ENCODE measurements at places on chromosomes 4 and X.

- DNase-seq: no peak
These were observed 107.9 kb downstream of the PTTG2 start for GRCh38 chr4:38068107-38068506.

DNA sequence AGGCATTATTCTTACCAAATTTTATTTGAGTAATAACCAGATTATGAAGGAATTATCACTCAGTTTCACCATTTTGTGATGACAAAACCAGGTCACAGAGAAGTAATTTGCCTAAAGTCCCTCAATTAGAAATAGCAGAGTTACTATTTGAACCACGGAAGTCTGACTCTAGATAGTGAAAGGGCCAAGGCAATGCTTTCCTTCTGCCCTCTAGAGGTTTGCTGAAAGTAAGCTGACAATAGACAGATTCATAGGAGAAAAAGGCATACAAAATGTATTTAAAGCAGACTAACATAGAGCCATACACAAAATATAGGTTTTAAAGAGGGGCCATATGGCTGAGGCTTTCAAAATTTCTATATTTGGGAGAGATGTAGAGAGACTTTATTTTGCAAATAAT lies 43.1 kb downstream of the CXXC4 start:
- peak; percentile 14 for DNase-seq

DNA sequence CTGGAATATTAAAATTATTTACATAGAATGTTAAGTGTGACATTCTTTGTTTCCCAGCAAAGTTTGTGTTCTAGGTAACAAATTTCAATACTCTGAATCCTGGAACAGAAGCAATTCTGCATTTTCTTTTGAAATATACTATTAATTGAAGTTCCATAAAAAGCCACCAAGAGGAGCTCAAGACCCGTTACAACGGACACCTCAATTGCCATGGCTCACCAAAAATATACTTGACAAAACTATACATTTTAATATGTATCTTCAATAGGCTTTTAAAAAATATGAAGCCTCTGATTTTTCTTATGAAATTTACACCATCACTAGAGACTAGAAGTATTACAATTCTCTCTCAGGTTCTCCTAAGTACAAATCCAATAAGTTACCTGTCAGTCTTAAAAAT lies 111.4 kb downstream of the NYX start:
- DNase-seq: peak; percentile 55

- no peak for DNase-seq
These were observed 60.7 kb upstream of the PGM2 start for GRCh38 chr4:37765741-37766140.

DNA sequence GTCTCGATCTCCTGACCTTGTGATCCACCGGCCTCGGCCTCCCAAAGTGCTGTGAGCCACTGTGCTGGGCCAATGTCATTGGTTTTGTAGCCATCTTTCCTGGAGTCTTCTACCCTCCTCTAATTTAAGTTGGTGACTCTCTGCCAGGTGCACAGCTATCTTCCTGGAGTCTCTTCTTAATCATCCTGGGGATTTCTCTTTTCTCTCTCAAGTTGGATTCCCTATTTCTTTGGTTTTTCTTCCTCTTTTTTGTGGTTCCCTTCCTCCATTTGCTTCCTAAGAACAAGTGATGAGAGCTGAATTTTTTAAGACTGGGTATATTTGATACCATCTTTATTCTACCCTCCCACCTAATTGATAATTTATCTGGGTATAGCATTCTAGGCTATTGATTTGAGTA lies 113.8 kb downstream of the SYNPO2 start:
- DNase-seq: no peak

DNA sequence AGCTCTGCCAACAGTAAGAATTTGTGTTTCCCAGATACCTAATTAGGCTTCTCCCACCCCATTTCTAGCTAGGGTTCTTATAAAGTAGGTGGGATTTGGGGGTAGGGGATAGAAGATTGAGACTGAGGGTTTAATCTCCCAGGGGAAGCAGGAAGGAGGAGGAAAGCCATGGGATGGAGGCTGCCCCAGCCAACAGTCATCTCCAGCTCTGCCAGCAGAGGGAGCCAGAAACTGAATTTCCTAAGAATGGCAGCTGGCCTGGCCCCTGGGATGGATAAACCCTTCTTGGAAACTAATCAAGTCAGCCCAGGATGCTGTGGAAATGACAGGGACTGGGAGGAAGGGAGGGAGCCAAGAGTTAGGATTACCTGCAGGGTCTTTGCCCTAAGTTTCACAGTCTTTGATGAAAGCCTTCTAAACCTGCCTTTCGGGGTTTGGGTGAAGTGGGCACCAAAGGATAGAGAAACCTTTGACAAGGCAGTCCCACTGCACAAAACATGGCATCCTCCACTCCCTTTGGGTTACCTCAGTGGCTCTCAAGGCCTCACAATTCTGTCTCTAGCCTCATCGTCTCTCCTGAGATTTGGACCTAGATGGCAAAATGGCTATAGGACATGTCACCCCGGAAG lies 6.7 kb upstream of the ERCC6L start:
- peak; percentile 75 for DNase-seq

DNA sequence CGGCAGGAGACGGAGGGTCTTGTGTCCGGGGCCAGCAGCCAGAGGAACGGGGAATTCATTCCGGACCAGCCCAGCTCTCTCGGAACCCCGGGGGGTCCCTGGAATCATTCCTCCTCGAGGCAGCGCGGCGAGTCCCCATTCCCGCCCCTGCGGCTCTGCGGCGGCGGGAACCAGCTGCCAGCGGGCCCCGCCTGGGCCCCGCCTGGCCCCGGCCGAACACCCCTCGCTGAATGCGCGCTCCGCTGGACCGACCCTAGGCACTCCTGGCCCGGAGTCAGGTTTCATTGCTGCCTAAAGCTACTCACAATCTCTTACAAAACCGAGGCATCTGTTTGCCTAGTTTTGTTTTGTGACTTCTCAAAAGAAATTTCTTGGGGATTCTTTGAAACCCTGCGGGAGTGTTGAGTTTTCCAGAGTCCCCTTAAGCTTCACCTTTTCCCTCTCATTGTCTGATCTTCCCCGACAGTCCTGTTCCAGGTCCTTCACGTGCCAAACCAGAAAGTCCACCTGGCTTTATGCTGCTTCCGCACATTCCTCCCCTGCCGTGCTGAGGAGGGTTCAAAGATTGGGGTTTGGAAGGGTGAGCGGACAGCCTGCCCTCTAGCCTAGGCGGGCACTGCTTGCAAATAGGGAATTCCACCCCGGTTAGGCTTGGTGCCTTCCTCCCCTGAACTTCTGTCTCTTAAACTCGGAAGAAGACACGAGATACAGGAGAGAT lies 789 bp downstream of the ARHGAP10 start:
- peak; percentile 35 for DNase-seq

- DNase-seq: no peak
These were observed 231.4 kb upstream of the MID1 start for GRCh38 chrX:10851809-10852208.

DNA sequence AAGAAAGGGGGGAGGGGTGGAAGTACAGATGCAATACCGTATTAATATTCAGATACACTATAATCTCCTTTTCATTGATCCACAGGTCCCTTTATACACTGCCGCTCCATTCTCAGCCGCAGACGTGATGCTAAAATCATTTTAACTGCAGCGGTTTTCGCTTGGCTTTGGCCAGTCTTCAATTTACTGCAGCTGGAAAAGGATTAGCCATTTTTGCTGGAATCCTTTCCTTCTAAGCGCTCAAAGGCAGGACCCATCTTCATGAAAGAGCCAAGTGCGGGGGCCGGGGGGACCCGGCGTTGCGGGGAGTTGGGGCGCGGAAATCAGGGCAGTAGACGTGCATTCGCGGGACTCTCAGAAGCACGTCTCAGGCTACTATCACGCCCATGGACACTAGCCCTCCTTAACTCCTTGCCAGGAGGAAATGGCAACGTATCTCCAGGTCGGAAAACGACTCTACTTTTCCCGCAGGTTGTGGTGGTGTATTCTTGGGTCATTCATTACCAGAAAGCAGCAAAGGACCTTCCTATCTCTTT lies 1.7 kb upstream of the PCDH10 start:
- DNase-seq: no peak

Measured in fibroblast of mammary gland (primary cell).